Lower leg skin (tissue), 4 donors: ENCODE measurements at places on chromosomes 4 and X.

- no peak for DNase-seq
Observed at GRCh38 chr4:44535981-44536380, 87.4 kb upstream of the KCTD8 start.

GRCh38 chr4:66160606-66161005 is 490.3 kb upstream of the EPHA5 start:
- no peak for DNase-seq

GRCh38 chrX:20266810-20267606 is at the start of gene RPS6KA3:
Gene RPS6KA3 (minus strand): TSS chrX:20266909. CDS start chrX:20266632, 277 bp downstream.
- peak; percentile 88 for DNase-seq

GRCh38 chr4:20253283-20253734 is 1.6 kb downstream of the SLIT2 start:
- no peak for DNase-seq

GRCh38 chr4:83855044-83855443 is 319.1 kb downstream of the GPAT3 start:
- DNase-seq, result no peak

DNA sequence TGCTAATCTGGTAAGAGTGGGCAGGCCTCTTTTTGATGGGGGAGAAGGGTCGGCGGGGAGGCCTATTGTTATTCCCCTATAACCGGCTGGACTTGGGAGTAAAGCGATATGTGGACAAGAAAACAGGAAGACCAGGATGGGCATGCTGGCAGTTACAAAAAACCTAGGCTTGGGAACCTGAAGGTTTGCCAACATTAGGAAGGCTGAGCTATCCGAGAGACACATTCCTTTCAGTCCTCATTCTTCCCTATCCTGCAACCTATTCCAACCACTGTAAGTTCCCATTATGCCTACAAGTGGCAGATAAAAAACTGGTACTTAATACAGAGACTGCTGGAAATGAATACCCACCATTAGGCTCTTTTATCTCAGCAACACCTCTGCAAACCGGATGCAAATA is 32.4 kb upstream of the CT47C1 start:
- no peak for DNase-seq

GRCh38 chrX:54288277-54288676 is 69.6 kb downstream of the WNK3 start:
- DNase-seq, result no peak

DNA sequence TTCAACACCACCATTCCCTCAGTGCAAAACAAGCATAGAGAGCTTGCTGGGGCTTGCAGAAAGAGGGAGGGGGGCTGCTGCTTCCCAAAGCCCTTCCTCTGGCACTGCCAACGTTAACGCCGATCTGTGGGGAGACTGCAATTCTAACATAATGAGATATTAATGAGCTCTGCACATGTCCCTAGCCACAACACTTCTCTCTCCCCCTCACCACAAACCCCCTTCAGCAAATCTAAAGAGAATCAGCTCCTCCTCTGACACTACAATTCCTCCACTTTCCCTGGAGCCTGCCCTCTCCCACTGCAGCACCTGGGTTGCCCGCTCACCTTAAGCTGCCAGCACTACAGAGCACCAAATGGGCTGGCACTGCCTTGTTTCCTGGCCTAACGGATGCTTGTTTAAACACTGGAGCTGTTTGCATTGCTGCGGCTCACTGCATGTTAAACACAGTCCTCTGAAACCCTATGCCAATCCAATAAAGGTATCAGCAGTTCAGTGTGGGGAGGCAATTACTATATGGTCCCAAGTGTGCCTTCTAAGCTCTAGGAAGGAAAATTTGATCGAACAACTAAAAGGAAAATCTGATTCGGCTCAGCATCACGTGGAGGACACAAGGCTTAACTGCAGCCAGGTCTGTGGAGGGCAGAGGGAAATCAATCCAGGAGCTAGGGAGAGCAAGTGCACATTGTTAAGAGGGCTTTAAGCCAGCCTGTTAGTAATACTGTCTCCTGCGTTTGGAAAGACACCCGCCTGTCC is 232.4 kb downstream of the MAML3 start:
- DNase-seq, result no peak

- no peak for DNase-seq
Observed at GRCh38 chr4:137378393-137378792, 153.9 kb downstream of the PCDH18 start.

GRCh38 chr4:163331629-163332376 is 593 bp downstream of the NPY1R start:
- DNase-seq, result no peak

GRCh38 chrX:110532581-110532931 is 173.9 kb downstream of the RTL9 start:
- DNase-seq, result no peak

DNA sequence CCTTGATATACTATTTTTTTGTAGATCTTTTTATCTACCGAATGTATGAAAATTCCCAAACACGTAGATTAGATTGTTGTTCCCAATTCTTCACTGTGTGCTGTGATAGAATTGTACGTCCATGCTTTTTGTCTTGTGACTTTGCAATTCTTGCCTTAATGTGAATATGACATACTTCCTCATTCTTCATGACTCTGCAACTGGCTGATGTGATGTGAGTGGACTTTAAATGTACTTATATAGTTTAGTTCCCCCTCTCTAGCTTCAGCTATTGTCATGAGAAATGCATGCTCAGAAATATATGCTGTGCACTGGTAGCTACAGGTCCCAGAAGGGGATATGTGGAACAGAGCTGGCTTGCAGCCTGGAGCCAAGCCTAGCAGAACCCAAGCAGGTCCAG is 89.4 kb downstream of the FTHL17 start:
- DNase-seq, result no peak

- DNase-seq, result no peak
Observed at GRCh38 chr4:33088713-33089112, 2368.5 kb downstream of the PCDH7 start.

DNA sequence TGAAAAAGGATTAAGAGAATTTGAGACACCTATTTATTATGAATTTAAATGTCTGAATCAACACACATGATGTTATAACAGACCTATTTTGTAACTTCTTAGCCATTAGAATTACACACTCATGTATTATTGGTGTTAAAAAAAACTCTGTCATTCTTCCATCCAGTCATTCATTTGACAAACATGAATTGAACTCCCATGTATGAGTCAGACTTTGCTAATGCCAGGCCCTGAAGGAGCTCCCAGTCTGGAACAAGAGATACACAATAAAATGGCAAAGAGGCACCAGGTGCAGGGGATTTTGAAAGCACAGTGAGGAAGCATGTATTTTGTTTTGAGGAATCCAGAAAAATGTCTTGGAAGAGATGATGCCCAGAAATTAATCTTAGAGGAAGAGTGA is 87.7 kb upstream of the EFHC2 start:
- DNase-seq, result no peak

- DNase-seq, result no peak
Observed at GRCh38 chr4:15402974-15403373, 24.9 kb upstream of the C1QTNF7 start.

- DNase-seq, result no peak
Observed at GRCh38 chr4:156954587-156954986, 17.0 kb downstream of the PDGFC start.

- peak; percentile 2 for DNase-seq
Observed at GRCh38 chrX:2631743-2632532, 59.2 kb upstream of the CD99 start.

DNA sequence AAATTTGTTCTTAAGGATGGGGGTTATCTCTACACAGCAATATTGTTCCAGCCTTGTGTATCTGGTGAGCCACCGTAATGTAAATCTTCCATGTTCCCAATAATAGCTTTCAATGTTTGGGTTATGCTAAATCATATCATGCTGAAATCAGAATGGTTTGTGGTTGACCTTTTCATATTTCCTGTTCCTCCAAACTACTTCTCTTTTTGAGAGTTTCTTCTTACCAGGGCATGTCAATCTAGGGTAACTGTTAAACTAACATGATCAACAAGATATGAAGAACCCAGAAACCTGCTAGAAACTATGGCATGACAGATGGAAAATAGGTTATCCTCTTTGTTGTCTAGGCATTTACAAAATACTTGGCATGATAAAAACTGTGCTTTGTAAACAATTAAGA is 22.0 kb downstream of the TNMD start:
- DNase-seq, result no peak

GRCh38 chr4:26884026-26884425 is 23.4 kb downstream of the STIM2 start:
- no peak for DNase-seq

- DNase-seq, result no peak
Observed at GRCh38 chr4:86482306-86483172, 111.6 kb upstream of the PTPN13 start.
